ENCODE measurements at places on chromosomes 2 and 18. TPM values are rescaled to one million over a fixed set of nuclear protein-coding genes. Genes with fewer than 3 reads are reported as not detected.

The FLACC1 gene
- total RNA-seq, result 0.80 TPM

The CXCR4 gene
- 6.4 TPM for total RNA-seq

The COPS9 gene
- total RNA-seq, result 146 TPM

The TTC31 gene
- 19.9 TPM for total RNA-seq

The GDF7 gene
- total RNA-seq, result 0.37 TPM

The GPR155 gene
- total RNA-seq, result 20.5 TPM

The VWC2L gene
- total RNA-seq, result 0.40 TPM

The AQP12A gene
- total RNA-seq, result not detected

The CRYBA2 gene
- total RNA-seq, result 0.90 TPM

The PROC gene
- total RNA-seq, result 62.3 TPM

Data from hepatocyte (in vitro differentiated cells).